Activated CD4-positive, alpha-beta T cell treated with anti-CD3 and anti-CD28 coated beads, Interleukin-2, amount 50 U/mL, for 48 hours (primary cell): ENCODE measurements at places on chromosomes 1 and 21.

- DNase-seq: no peak
These were observed at the start of gene PROK1 for GRCh38 chr1:110450929-110451328. PROK1 (plus strand) TSS chr1:110451149; CDS start chr1:110451217, 68 bp downstream.

DNA sequence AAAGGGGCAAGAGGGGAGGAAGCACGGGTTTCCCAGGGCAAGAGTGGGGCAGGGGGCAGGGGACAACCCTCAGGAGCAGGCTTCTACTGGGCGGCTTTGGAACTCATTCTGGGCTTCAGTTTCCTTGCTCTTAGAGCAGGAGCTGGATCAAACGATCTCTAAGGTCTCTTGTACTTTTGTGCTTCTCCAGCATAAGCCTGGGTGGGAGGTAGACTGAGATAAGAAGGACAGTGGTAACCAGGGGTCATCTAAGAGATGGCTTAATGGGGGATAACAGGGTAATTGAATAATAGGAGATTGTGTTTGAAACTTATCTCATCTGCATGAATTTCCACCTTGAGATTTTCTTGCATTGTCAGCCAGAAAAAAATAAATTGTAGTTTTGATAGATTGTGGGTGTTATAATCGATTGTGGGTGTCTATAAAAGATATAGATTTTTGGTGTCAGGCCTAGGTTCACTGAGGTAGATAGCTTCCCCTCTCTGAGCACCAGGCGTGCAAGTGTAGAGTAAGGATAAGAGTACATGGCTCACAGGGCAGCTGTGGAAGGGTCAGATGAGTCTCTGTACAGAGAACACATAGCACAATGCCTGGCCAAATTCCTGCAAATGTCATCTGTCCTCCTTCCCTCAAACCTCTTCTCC, 68.0 kb downstream of the CD58 start:
- DNase-seq: no peak

DNA sequence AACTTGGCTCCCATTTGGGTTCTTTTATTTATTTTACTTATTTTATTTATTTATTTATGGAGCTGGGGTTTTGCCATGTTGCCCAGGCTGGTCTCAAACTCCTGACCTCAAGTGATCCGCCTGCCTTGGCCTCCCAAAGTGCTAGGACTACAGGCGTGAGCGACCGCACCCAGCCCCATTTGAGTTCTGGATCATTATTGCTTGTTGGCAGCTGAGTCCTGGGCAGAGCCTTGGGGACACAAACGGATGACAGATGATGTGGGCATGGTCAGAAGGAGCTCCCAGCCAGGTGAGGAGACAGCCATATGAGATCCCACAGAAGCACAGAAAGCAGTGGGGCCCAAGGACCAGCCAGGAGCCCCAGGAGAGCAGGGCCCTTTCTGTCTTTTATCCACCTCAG, 254.0 kb downstream of the MATN1 start:
- no peak for DNase-seq

DNA sequence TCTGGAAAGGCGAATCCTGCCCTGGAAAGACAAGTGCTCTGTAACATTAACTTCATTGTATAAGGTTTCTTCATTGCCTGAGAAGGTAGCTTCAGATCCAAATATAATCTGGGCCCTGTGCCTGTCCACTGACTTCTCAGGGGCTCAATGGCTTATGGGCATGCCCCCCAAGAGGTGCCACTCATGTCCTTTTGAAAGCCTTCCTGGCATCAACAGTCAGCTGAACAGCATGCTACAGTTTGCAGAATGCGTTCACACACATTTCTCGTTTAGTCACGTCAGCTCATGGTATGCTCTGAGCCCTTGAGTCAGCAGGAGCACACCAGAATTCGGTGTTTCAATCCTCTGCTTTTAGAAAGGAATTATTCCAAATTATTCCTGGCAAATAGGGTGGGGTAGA, 23.8 kb downstream of the TMCC2 start:
- no peak for DNase-seq

GRCh38 chr1:5711956-5712645, 280.1 kb downstream of the NPHP4 start:
- DNase-seq: no peak
